GM10248 (cell line): ENCODE measurements at places on chromosomes 1 and 21.

- no peak for DNase-seq
These were observed 268.4 kb upstream of the NRIP1 start for GRCh38 chr21:15333136-15333710.

- DNase-seq: peak; percentile 45
These were observed 26.5 kb upstream of the RPL11 start for GRCh38 chr1:23664837-23665795.

GRCh38 chr1:26349188-26349876 is 4.6 kb downstream of the CRYBG2 start:
- DNase-seq: no peak

DNA sequence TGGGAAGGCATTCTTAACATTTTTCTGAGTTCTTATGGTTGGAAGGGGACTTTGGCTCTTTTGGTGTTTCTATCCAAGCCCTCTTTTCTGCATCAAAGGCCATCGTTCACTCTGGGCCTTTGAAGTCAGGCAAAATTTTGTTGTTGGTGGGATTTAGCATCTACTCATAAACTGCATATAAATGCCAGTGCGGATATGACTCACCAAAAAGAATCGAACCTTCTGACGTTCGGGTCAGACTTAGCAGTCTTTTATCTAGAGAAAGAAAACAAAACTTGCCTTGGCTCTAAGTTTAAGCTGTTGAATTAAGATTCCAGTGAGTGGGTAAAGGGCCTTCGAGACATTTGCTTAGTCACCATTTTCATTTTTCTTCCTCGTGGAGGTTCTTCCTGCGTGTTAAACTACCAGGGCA is 51.4 kb downstream of the EVA1C start:
- DNase-seq: no peak

GRCh38 chr1:206937425-206937824 is 8.8 kb downstream of the PIGR start:
- DNase-seq: no peak

DNA sequence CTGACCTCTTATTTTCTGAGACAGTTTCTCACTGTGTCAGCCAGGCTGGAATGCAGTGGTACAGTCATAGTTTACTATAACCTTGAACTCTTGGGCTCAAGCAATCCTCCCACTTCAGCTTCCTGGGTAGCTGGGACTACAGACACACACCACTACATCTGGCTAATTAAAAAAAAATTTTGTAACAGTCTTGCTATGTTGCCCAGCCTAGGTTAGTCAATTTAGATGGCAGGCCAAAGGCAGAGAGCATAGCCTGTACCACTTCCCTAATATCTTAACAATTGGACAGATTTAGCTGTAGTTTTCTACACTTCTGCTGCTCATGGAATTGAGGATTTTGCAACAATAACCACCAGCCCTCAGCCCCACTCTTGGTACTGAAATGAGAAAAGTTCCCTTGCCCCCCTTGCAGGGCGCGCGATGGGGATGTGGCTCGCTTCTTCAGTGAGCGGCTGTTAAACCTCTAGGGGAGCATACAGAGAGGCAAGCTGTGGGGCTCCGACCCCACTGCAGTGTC is 34.9 kb upstream of the PTGFRN start:
- no peak for DNase-seq

GRCh38 chr1:201414051-201414738 is 7.3 kb downstream of the TNNI1 start:
- no peak for DNase-seq

DNA sequence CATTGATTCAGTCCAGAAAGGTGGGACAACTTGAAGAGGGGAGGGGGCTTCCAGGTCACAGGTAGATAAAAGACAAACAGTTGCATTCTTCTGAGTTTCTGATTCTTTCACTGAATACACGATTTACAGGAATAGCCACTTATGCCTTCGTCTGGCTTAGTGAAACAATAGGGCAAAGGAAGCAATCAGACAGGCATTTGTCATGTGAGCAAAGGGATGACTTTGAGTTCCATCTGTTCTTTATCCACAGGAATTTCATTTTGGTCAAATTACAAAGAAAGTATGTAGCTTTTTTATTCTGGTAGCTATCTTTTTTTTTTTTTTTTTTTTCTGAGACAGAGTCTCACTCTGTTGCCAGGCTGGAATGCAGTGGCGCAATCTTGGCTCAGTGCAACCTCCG is 202.5 kb downstream of the TTLL7 start:
- DNase-seq: no peak

DNA sequence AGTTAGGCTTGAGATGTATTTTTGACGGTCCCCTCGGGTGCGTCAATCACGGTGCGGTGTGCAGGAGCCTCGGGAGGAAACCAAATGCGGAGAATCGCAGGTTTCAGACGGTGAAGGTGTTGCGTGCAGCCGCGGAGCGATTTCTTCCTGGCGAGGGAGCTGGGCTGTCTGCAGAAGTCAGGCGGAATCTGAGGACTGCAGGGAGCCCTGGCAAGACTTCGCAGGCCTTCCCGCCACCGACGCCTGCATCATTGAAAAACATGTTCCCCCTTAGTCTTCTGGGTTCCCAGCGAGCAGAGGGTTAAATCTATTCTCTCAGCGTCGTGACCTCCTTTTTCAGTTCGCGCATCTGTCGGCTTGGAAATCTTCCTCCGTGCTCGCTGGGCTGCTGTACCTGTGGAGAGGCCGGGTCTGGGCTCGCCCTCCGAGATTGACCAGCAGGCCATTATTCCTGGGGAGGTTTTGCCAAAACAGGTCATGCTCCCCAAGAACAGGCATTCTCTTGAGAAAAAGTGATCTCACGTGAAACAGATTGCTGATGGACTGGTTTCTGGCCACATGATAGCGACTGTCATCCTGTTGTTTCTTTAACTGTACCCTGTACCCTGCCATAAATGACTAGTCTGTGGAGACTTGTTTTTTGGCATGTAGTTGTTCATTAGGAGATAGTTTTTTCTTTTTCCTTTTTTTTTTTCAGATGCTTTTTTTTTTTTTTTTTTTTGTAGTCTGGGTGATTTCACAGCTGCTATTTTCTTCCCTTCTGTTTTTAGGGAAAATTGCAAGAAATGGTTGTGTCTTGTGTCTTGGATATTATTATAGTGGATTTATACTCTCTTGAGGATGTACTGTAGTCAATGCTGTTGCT is 894 bp downstream of the EPB41 start:
- no peak for DNase-seq

GRCh38 chr1:37797750-37798345 is 4.2 kb downstream of the MANEAL start:
- DNase-seq: no peak

DNA sequence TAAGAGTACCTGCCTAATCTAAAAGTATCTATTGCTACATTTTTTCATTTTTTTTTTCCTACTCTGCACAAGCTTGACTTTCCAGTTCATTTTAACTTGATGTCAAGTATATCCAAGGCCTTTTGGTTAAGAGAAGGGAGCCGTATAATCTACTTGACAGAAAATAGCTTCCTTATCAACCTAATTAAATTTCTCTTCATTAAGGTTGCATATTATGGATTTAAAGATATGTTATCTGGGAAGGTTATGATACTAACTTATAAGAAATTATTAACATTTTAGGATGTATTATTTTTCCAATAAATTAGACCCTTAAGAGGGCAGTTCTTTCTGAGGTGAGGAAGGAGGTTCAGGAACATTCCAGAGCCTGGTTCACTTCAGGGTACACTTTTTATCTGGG is 83.1 kb upstream of the SGIP1 start:
- DNase-seq: no peak

DNA sequence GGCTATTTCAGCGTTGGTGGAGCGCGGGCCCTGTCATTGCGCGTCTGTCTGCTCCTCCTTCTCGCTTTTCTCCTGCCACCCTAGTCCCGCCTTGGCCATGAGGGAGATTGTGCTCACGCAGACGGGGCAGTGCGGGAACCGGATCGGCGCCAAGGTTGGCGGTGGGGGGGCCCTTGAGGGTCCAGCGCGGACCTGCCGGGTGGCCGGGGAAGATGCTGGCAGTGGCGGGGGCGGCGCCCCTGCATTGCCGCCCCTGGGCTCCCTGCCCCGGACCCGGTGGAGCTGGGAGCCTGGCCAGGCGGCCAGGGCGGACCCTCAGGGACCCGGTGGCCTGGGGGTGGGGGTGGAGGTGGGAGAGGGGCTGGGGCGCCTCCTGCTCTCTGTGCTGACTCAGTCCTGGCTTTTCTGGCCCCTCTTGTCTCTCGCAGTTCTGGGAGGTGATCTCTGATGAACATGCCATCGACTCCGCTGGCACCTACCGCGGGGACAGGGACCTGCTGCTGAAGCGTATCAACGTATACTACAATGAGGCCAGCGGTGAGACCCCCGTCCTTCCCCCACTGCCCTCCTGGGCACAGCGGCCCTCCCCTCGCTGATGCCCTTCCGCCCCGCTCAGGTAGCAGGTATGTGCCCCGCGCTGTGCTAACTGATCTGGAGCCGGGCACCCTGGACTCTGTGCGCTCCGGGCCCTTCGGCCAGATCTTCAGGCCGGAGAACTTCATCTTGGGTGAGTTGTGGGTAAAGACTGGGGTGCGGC is 58.3 kb upstream of the MAP1LC3C start:
- no peak for DNase-seq

- DNase-seq: no peak
These were observed 57.9 kb upstream of the PDE9A start for GRCh38 chr21:42595283-42596187.

- no peak for DNase-seq
These were observed 171.1 kb downstream of the TOMM20 start for GRCh38 chr1:234957330-234958065.

GRCh38 chr21:16004086-16004485 is 274.3 kb downstream of the USP25 start:
- DNase-seq: no peak

DNA sequence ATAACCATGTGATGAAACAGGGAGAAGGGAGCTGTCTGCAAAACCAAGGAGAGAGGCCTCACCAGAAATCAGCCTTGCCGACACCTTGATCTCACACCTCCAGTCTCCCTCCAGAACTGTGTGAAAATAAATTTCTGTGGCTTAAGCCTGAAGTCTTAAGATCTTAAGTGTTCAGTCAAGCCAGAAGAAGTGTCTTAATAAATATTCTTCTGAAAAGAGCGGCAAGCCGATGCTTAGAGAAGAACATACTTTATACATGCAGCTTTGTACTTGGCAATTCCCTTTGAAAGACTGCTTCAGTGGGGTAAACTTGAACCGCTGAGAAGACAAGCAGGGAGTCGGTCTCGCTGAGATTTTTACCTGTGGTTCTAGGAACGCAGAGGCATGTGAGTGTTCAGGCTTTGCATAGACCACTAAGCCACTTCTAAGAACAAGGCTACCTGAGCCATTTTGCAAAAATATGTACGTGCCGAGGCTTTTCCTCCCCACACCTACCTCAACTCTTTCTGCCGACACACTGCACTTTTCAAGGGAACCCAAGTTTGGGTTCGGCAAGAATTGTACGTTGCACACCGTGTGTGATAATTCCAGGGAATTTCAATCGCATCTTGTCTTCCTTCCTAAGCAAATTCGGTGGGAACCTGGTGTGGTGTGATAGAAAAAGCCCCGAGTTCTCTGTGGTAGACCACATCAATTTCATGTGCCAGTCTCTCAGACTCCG is 3.4 kb downstream of the RUNX1 start:
- no peak for DNase-seq

GRCh38 chr1:10835822-10836421 is 39.5 kb upstream of the CASZ1 start:
- DNase-seq: peak; percentile 53

DNA sequence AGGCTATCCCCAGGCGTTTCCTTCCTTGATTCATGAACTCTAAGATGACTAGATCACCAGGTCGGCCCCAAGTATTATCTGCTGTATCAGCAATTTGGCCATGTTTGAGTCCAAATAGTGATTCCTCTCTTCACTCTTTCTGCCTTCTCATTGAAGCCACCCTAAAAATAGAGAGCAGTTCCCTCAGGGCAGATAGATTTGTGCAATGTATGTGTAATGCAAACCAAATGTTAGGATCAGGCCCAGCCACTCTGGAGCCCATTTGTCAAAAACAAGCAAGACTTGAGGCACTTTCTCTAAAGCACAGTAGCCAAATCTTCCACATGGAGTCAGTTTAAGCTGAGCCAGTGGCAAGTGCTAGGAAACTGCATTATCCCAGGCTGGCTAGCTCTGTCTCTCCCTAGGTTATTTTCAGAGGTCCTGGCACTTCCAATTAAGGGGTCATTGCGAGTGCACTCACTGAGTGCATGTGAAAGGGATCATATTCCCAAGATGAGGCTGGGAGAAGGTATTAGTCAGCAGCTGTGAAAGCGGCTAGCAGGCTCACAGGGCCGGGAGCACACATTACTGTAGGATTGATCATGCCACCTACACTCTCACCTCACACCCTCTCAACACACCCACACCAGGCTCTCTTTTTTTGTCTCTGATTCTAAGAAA is 97.9 kb upstream of the RAB3GAP2 start:
- DNase-seq: no peak

- DNase-seq: no peak
These were observed 125.0 kb downstream of the TIAM1 start for GRCh38 chr21:31218830-31219608.

GRCh38 chr1:154607106-154607608 is 829 bp downstream of the ADAR start:
- DNase-seq: no peak

DNA sequence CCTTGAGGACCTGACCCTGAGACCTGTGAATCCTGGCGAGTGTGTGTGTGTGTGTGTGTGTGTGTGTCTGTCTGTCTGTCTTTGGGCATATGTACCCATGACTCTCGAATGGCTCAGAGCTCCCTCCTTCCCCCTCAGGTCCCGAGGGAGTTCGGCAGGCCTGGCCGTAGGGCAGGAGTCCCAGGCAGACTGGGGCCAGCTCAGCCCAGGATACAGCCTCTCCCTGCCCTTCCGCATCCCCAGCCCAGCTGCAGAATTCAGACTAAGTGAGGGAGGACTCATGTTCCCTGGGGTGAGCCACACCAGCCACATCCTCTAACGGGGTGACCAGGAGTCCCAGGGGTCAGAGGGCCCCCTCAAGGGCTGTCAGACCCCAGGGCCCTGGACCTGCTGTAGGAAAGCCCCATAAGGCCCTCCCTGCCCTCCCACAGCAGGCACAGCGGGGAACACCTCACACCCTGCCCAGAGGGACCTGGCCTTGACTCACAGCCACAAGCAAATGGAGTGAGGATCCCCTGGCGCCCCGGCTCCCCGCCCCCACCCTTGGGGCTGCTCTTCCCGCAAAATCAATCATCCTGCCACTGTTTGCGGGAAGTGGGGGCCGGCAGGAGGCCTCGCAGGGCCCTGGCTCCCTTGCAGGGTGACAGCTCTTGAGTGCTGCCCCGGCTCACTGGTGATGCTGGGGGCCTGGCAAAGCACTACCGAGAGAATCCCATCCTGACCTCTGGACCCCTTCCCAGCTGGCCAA is 101.7 kb upstream of the CASZ1 start:
- no peak for DNase-seq

- no peak for DNase-seq
These were observed 12.9 kb upstream of the PTTG1IP start for GRCh38 chr21:44886113-44887075.
